ENCODE measurements at places on chromosomes 2 and 18.

DNA sequence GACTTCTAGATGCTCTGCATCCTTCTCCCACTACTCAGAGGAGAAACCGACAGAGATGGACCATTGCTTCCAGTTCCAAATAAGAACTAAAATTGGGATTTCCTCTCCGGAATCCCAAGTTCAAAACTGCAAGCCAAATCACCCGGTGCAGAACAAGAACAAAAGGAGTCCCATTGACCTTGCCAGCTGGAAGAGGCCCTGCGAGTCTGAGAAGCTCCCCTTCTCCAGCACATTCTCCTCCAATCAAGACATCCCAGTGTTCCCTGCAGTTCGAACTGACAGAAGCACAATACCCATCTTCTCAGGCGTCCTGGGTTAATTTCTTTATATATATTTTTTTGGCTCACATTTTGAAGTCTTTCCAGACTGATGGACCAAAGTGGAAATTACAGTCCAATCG, 195.3 kb upstream of the MEIS1 start:
- no peak for DNase-seq

GRCh38 chr2:99674090-99674489, 184.3 kb upstream of the REV1 start:
- DNase-seq, result no peak

- no peak for DNase-seq
Observed at GRCh38 chr2:5521461-5521860, 170.7 kb upstream of the SOX11 start.

DNA sequence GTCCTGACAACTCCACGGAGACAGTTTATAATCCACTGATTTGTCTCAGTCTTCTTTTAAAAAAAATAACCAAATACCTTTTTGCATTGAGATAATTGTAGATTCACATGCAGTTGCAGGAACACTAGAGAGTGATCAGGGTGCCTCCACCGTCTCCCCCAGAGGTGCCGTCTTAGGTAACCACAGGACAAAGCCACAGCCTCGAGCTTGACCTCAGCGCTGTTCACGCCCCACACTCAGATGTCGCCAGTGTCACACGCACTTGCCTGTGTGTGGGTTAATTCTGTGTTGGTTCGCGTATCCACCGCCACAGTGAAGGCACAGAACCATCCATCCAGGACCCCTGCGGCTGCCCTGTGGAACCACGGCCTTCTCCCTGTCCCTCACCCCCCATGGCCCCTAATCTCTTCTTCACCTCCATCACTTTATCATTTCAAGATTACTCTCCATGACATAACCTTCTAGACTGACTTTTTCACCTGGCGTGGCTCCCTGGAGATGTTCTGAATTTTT, 295.0 kb upstream of the HDAC4 start:
- no peak for DNase-seq

GRCh38 chr2:167510071-167510759, 621.9 kb downstream of the XIRP2 start:
- no peak for DNase-seq

- DNase-seq, result no peak
Observed at GRCh38 chr2:1415501-1415900, 2.2 kb downstream of the TPO start.

DNA sequence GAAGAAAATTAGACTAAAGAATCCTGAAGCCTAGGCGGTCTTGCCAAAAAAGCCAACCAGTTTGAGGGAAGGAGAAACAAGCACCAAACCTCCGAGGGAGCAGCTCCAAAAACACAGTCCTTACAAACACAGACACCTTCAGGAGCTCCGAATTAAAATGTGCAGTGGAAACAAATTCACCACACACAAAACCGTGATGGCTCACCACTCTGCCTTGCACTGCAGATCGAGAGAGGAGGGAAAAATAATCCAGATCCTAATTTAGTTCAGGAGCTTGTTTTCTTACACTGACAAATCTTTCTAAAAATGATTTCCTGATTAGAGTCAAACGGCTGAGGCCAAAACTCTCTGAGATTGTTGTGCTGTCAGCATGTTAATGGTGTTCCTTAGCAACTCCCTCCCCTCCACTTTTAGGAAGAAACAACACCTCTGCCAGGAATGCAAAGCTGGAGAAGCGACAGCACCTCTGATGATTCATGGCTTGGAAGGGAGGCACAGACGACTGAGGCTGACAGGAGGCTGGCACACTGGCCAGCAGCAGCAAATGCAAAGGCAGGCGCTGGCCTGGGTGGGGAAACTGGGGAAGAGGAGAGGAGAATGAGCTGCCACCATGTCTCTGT, 249.4 kb upstream of the KLHL29 start:
- DNase-seq, result no peak

- DNase-seq, result no peak
Observed at GRCh38 chr2:48444404-48444803, 85.5 kb upstream of the STON1 start.

- no peak for DNase-seq
Observed at GRCh38 chr2:126802316-126802715, 96.4 kb upstream of the TEX51 start.

DNA sequence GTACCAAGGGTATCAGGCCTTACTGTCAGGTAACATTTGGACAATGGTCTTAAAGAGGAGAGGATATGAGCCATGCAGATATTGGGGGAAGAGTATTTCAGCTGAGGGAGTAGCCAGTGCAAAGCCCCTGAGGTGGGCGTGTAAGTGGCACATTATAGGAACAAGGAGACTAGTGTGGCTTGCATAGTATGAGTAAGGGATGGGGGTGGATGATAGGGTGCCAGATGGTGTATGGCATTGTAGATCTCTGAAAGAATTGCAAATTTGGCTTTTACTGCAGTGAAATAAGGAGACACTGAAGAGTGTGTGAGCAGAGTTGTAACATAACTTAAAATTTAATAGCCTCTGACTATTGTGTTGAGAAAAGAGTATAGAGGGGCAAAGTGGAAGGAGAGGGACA, 244.0 kb downstream of the PDE11A start:
- DNase-seq, result no peak

DNA sequence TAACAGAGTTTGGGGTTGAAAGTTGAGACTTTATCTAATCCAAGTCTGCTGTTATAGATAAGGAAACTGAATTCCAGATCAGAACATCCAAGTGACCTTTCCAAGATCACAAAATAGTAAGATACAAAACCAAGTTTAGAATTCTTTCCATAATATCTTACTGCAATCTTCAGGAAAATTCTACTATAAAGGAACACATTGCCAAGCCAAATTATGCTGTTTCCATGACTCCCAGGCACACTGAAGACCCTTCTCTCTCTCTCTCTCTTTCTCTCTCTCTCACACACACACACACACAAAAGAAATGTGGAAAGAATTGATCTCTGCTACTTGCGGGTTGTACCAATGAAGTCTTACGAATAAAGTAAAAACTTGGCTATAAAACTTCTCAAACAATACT, 398.4 kb downstream of the METTL4 start:
- DNase-seq, result no peak

- DNase-seq, result no peak
Observed at GRCh38 chr2:172735582-172736423, at the start of gene RAPGEF4. Gene RAPGEF4, plus strand, starts transcription at chr2:172735845. Its CDS starts 139 bp downstream, at chr2:172735984.

DNA sequence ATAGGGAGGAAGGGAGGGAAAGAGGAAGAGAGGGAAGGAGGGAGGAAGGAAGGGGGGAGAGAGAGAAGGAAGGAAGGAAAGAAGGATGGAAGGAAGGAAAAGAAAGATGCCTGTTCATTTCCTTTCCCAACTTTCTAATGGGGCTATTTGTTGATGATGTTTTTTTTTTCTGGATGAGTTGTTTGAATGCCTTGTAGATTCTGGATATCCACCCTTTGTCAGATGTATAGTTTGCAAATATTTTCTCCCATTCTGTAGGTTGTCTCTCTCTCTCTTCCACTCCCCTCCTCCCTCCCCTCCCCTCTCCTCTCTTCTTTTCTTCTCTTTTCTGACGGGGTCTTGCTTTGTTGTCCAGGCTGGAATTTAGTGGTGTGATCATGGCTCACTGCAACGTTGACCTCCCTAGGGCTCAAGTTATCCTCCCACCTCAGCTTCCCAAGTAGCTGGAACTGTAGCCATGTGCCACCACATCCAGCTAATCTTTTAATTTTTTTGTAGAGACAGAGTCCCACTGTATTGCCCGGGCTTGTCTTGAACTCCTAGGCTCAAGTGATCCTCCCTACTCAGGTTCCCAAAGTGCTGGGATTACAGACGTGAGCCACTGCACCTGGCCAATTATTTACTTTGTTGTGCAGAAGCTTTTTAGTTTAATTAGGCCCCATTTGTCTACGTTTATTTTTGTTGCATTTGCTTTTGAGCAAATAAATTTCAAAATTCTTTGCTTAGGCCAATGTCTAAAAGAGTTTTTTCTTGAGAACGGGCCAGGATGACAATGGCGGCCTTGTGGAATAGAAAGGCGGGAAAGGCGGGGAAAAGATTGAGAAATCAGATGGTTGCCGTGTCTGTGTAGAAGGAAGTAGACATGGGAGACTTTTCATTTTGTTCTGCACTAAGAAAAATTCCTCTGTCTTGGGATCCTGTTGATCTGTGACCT, 57.3 kb upstream of the FAM117B start:
- DNase-seq, result peak; percentile 81

DNA sequence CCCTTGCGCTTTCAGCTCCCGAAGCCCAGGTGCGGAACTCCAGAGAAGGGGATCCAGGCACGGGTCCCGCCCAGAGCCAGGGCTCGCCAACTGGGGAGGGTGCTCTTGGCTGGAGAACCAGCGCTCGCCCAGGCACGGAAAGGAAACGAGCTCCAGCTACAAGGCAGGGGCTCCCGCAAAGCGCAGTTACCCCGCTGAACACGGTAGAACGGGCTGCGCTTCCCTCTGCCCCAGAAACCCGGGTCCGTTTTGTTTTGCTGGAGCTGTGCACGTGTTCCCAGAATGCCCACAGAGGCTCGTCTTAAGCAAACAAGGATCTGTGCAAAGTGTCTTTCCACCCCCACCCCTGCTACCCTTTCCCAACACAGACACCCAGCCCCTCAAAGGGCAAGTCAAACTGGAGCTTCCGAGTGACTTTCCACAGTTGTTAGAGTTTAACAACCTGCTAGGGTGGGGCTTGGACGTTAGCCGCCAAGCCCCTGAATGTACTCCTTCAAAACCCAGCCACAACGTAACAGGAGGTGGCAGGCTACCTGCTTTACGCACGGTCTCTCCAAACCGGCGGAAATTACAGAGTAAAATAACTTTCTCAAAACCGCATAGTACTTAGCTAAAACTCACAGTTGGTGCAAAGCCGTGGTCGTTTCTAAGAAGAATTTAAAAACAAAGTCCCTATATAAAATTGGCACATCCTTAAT, 775 bp downstream of the RNF125 start:
- no peak for DNase-seq

GRCh38 chr2:168015274-168015953, 232.0 kb downstream of the STK39 start:
- DNase-seq, result no peak

GRCh38 chr2:238345297-238345968, 25.1 kb downstream of the TRAF3IP1 start:
- no peak for DNase-seq

DNA sequence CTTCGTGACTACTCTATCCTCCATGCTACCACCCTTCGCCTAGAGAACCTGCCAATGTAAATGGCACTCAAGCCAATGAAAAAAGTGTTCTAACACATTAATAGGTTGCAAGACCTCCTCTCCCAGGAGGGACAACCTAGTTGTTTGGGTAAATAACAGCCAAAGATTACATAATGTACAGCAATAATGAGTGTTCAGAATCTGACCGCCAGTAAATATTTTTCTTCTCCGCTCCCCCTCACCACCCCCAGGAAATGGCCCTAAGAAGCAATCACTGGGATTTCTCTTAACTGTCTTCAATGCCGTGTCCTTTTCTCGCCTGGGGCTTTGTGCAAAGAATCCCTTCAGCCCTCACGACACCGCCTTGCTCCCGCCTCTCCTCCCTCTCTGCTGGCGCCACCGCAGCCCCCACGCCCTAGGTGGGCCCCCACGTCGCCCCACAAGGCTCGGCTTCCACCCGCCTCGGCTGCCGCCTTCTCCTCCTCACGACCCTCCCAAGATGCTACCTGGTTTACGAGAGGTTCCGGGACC, 458 bp downstream of the HYCC2 start:
- DNase-seq, result no peak

DNA sequence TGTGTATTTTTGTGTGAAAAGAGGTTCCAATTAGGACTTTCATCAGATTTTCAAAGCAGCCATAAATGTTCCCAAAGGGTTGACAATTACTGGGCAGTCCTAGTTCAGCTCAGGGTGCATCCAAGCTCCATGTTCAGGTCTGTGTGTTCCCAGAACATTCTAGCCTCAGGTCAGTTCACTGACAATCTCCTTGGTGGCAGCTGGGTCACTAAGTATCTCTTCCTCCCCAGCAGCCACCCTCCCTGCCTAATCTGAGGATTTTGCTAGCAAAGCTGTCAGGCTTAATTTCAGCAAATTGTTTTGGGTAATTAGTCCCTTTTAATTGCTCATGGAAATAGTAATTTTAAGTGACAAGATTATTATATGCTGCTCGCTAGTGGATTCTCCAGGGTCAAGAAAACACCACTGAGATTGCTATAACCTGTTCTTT, 29.8 kb downstream of the UPP2 start:
- peak; percentile 25 for DNase-seq

DNA sequence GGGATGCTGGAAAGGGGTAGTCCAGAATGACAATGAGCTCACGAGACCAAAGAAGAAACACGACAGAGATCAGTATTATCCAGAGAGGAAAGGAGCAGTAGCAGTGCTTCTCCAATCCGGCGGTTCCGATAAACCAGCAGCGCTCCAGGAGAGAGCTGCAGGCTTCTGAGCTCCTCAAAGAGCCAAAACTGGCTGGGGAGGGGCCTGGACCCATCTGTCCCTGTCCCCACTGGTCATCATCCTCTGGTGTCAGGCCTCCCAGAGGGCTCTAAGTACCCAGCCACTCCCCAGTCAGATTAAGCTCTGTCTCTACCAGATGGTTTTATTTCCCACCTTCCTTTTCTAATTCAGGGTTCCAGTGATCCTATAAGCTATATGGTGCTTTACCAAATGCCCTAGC, 23.2 kb downstream of the DNAJC27 start:
- peak; percentile 88 for DNase-seq

GRCh38 chr2:238149841-238150572, 8.8 kb upstream of the ERFE start:
- no peak for DNase-seq

DNA sequence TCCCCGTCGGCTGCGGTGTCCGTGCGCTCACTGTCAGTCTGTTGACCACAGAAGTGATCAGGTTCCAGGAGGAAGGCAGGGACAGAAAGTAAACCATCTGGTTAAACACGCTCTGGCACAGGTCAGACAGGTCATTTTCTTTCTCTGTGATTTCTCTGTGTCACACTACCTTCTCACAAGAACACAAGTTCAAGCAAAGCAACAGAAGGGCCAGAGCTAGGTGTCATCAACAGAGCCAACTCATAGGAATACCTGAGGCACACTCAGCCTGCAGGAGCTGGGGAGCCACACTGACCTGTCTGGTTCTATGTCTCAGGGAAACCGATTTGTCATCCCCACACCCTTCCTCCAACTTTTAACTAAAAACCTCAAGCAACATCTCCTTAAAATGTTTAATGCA, 115.1 kb upstream of the ZBTB14 start:
- DNase-seq, result no peak

GRCh38 chr2:158745067-158745865, 49.9 kb upstream of the DAPL1 start:
- DNase-seq, result peak; percentile 67

DNA sequence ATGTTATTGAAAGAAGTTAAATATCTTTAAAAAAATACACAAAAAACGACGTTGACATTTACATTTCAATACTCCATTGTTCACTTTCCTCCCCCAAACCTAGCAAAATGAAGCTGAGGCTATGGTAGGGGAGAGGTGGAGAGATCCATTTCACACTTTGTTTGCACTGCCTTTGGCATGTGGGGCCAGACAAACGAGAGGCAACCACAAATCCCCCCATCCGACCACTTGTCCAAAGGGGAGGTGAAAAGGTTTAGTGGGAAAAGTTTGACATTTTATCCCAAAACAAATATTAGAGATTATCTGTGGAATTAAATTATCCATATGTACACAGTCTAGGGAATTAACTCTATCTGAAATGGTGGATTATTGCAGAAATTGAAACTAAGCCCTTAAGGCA, 261.7 kb upstream of the FIGN start:
- no peak for DNase-seq
